Activated CD4-positive, alpha-beta T cell treated with anti-CD3 and anti-CD28 coated beads for 36 hours (primary cell): ENCODE measurements at places on chromosomes 4 and X. TPM values are rescaled to one million over a fixed set of nuclear protein-coding genes. Genes with fewer than 3 reads are reported as not detected.

- no peak for DNase-seq
Measured at GRCh38 chr4:24843096-24843495, 47.7 kb downstream of the SOD3 start.

DNA sequence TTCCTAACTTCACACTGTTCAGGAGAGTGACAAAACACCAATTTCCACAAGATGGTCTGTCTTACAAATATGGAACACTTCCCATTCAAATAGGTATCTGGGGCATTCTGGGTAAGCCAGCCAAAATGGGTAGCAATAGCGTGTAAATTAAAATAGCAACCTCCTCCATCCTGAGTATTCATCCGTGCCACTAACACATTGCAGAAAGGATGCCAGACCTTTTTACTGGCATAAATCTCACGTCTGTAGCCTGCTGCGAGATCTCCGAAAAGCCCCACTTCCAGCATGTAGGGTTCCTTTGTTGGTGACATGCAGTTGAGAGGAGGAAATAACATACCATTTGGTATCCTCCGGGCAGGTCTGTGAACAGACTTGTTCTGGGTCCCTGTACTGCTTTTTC is 52.7 kb upstream of the RAI2 start:
- no peak for DNase-seq

- no peak for DNase-seq
Measured at GRCh38 chr4:143745874-143746273, 45.4 kb upstream of the FREM3 start.

DNA sequence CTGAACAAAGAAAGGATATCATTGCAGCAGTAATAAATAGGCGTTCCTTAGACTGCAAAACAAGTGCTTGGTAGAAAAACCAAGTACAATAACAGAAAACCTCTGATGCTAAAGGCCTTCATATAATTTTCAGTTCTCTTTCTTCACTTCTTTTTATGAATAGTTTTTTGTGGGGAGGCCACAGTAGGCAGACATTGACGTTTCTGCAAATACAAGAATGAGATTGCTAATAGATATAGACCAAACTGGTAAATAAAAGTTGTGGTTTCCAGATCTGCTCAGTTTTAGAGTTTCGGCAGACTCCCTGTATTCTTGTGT is 57.0 kb upstream of the RAP1GDS1 start:
- no peak for DNase-seq

- no peak for DNase-seq
Measured at GRCh38 chrX:78119521-78120227, 15.6 kb downstream of the PGK1 start.

- DNase-seq = no peak
Measured at GRCh38 chr4:165602621-165603020, 223.8 kb downstream of the CPE start.

DNA sequence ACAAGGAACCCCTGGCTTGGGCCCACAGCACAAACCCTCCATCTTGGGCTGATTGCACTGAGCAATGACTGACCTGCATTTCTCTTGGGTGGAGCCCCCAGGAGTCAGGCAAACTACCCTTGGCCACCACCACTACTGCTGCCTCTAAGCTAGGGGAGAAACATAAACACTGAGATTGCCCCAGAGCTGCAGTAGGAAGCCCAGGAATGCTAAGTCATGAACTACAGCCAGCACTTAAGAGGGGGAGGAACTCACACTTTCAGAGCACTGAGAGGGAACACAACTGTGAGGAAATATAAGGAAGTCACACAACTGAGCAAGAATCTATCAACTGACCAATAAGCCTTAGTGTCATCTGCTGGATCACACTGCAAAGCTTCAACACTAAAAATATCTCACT is 111.6 kb upstream of the PPP3CA start:
- no peak for DNase-seq

GRCh38 chr4:1907848-1908525 is 36.8 kb downstream of the NSD2 start:
- DNase-seq = no peak

- no peak for DNase-seq
Measured at GRCh38 chr4:87038837-87039615, 104.2 kb downstream of the AFF1 start.

GRCh38 chrX:16042980-16043379 is 80.4 kb upstream of the GRPR start:
- no peak for DNase-seq

DNA sequence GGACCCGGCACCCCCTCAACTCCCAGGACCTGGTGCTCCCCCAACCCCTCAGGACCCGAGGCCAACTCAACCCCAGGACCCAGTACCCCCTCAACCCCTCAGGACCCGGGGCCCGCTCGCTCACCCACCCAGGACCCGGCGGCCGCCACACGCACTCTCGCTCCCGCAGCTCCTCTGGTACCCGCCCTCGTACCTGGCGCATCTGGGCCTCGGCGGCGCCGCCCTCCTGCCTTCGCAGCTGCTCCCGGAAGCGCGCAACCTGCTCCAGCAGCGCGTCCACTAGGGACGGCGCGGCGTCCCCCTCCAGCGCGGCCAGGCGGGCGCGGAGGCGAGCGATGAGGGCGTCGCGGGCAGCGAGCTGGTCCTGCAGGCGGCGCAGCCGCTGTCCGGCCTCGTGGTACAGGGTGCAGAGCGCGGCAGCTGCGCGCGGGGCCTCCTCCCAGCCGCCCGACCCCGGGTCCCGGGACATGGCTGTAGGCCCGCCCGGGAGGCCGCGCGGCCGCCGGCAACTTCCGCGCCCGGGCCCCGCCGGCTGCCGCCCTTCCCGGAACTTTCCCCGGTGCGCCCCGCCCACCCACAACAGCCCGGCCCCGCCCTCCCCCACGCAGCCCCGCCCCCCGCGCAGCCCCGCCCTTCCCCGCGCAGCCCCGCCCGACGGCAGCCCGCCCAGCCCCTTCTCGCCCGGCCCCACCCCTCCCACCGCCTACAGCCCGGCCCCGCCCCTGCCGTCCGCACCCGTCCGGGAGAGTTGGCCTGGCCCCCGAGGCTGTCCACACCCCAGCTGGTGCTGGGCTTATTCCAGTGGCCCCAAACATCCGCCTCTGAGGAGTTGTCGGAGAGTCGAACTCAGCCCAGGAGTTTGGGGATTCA is at the start of gene TNIP2:
TNIP2 (minus strand) TSS at position 516 of the 870 bp plus-strand sequence; CDS start at position 469, 47 bp downstream.
- peak; percentile 91 for DNase-seq

DNA sequence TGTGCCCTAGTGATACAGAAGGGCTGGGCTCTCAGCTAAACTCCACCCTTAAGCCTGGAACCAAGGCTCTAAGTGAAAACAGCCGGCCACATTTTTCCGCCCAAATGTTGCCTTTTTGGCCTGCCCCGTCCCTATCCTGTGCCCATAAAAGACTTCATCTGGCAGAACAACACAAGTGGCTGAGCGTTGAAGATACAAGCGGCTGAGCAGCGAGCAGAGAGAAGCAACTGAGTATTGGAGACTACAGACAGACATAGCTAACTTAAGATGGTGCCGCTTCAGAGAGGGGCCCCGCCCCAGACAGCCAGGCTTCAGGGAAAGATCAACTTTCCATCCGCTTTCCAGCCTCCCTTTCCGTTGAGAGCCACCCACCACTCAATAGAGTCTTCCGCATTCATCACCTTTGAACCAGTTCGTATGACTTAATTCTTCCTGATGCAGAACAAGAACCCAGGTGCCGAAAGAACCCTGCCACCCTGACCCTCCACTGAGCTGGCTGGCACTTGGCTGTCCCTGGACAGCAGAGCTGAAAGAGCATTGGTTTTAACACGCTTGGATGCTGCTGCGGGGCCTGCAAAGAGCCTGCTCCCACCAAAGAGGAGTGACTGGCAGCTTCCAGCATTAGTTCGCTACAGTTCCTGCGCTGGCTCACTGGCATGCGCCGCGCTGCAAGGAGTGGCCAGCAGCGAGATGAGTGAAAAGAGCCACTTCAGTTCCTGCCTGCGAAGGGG is 853.2 kb upstream of the INTU start:
- DNase-seq = no peak

DNA sequence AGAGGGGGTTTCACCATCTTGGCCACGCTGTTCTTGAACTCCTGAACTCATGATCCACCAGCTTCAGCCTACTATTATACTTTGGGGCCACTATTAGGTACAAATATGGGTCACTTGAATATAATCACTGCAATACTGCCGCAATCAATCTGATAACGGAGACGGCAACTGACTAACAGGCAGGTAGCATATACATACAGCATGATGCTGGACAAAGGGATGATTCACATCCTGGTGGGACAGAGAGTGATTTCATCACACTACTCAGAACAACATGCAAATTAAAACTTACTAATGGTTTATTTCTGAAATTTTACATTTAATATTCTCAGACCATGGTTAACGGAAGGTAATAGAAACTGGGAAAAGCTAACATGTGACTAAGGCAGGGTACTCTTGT is 10.9 kb downstream of the LRBA start:
- no peak for DNase-seq

DNA sequence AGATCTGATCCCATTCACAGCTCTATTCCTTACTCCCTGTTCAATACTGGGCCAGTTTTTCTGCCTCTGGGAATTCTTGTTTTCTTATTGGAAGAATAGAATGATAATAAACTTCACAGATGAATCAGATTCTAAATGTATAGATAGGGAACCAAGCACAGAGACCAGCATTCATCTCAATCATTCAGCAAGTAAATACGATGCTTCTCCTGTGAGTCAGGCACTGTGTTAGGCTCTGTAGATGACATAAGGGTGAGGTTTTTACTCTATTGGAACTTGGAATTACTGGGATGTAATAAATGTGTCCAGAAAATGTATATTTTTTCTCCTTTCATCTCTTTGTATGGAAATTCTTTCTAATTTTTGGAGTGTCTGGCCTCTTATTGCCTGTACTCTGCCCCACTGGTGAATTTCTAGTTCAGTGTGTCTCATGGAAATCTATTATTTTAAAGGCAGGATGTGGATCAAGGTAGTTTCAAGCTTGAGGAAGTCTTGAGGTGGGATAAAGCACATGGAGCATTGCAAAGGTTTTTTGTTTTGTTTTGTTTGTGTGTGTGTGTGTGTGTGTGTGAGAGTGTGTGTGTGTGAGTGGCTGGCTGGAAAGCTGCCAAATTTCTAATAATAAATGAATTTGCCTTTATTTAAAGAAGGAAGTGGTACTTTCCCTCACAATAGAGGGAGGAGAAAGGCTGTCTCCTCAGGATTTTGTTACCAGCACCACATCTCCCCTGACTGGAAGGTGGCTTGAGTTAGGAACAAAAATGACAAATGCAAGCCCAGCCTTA is 117.9 kb upstream of the HS3ST1 start:
- no peak for DNase-seq

DNA sequence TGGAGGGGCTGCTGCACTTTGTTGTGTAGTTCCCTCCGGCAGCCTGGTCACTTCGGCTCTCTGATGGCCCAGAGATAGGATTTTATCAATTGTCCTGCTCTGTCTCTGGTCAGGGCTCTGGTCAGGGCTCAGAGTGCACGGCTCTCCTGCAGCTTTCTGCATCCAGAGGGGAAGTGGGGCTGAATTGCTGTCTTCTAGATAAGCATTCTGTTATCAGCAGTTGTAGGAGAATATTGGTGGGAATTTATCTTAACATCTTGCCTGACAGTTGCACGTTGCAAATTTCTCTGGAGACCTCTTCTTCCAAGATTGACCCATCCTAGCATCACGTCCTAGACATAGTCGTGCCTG is 62.8 kb downstream of the FAM193A start:
- DNase-seq = no peak

- DNase-seq = no peak
Measured at GRCh38 chr4:94960708-94961107, 203.0 kb downstream of the BMPR1B start.

GRCh38 chr4:53861856-53862610 is 202.4 kb downstream of the CHIC2 start:
- no peak for DNase-seq

DNA sequence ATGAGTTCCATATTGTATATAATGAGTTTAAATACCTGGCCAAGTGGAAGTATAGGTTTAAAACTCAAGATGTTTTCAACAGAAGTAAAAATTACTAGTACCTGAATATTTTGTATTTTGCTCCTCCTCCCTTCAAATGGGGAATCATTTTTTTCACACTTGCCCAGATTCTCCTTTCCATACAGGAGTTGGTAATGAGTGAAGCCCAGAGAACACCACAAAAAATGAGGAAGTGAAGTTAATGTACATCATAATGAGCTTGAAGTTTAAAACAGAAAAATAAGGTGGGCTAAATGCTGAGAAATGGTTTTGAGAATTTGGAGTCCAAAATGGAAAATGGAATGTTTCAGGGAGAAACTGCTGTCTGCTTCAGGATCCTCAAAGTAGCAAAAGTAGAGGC is 364.8 kb upstream of the EMCN start:
- DNase-seq = no peak

- no peak for DNase-seq
Measured at GRCh38 chr4:63459329-63459728, 949.9 kb downstream of the TECRL start.

DNA sequence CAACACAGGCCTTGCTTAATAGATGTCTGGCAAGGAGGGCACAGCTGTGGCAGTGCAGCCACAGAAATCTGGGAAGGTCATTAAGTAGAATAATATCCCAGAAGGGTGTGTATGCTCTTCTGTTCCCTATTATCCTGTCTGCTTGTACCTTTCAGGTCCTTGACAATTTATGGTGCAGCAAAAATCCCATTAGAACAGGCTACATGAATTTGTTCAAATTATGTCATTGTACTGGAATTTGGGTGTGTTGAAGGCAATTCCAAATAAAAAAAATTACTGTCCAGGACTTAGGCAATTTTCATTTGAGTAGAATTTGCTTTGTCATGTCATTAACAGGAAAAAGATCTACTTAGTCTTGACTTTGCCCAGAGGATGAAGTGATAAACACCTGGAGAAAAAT is 192.1 kb downstream of the IDS start:
- DNase-seq = no peak

DNA sequence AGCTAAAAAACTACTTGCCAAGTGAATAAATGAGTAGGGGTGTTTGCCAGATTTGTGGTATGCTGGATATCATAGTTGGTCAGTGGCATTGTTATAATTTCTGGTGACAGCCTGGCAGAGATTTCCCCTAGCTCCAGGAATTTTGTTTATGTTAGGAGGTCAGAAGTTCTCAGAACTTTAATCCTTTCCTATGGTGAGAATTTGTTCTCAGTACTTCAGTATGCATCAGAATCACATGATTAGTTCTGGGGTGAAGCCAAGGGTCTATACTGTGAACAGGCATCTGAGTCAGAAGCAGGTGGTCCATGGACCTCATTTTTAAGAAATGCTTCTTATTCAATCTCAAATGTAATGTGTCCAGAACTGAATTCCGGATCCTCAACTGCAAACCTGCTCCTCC is 10.5 kb downstream of the RASSF6 start:
- DNase-seq = no peak

DNA sequence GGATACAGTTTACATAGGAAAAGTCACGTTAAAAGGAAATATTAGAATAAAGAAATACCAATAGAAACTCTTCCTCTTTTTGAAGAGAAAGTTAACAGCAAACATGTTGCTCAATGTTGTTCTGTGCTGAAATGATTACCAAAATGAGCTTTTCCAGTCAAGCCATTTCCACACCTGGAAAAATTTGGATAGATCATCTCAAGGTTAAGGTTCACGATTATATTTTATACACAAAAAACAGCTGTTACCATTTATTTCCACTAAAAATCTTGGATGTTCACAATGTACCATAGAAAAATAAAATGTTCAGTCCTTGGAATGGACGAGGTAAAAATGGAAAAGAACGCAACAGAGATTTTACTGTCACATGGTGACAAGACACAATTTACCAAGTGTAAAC is 218.7 kb downstream of the SCFD2 start:
- no peak for DNase-seq

The TRIM75 gene
- not detected for total RNA-seq

The GLUD2 gene
- total RNA-seq = 0.91 TPM

The TRPC5OS gene
- not detected for total RNA-seq

The INTU gene
- 0.56 TPM for total RNA-seq

The TRIM60 gene
- not detected for total RNA-seq

The PDE5A gene
- 0.25 TPM for total RNA-seq

The GPC4 gene
- total RNA-seq = not detected

The CENPVL1 gene
- not detected for total RNA-seq

The ARHGAP24 gene
- not detected for total RNA-seq
